ENCODE measurements at places on chromosomes 5 and 9. TPM values are rescaled to one million over a fixed set of nuclear protein-coding genes. Genes with fewer than 3 reads are reported as not detected.

- no peaks in the 10 kb centered on the region for H3K4me1 ChIP-seq
- H3K36me3 ChIP-seq: no peaks in the 10 kb centered on the region
- DNase-seq: no peak
- no peak overlapping the region for H3K4me3 ChIP-seq
- no peak overlapping the region for H3K27ac ChIP-seq
Measured at GRCh38 chr9:22740781-22741180, 294.2 kb downstream of the DMRTA1 start.

DNA sequence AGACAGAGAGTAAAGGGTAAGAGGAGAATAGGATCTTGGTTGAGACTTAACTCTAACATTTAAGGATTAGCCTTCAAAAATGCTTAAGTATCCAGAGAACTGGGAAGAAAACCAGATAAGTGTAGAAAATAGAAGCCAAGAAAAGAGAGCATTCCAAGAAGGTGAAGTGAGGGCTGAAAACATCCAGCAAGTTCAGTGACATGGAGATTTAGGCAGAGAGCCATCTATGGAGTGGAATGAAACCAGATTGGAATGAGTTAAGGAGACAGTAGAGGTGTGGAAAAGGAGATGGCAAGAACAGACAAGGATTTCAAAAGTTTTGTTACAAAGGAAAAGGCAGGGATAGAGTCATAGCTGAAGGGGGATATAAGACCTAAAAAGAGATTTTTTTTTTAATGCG is 188.1 kb downstream of the TRPM3 start:
- no peak overlapping the region for H3K4me3 ChIP-seq
- no peak overlapping the region for H3K27ac ChIP-seq
- H3K4me1 ChIP-seq: no peaks in the 10 kb centered on the region
- H3K27me3 ChIP-seq: no peaks in the 10 kb centered on the region
- H3K36me3 ChIP-seq: no peaks in the 10 kb centered on the region
- no peak for DNase-seq

GRCh38 chr9:109391176-109391575 is 70.3 kb upstream of the EPB41L4B start:
- DNase-seq: no peak
- no peaks in the 10 kb centered on the region for H3K4me1 ChIP-seq
- peaks cover 6% of the 10 kb centered on the region for H3K36me3 ChIP-seq
- no peaks in the 10 kb centered on the region for H3K27me3 ChIP-seq

Gene SLC31A1
- 43.4 TPM for total RNA-seq

DNA sequence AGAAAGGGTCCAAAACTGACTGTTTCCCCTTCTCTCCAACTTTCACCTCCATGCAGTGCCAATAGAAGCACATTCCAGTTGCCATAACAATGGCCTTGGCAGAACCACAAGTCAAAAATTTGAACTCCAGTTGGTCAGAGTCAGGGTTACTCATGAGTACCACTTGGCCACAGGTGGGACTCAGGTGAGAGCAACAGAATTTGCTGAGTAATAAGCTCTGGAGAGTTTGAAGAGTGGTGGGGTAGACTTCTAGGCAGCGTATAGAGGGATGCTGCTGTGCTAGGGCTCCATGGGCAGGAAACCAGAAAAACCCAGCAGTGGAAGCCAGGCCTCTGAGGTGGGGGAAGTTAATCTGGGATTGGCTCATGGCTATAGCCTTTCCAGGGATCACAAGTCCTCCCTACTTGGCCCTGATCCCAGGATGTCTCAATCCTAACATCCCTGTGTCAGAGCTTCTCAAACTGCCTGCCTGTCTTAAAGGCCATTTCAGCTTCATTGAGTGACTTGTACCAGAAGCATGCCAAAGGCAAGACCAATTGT is 30.2 kb downstream of the SNX18 start:
- H3K4me1 ChIP-seq: no peaks in the 10 kb centered on the region
- DNase-seq: no peak
- peaks cover 8% of the 10 kb centered on the region for H3K36me3 ChIP-seq
- H3K27ac ChIP-seq: no peak overlapping the region
- H3K4me3 ChIP-seq: no peak overlapping the region

Gene SLC36A2
- not detected for total RNA-seq

- H3K27ac ChIP-seq: no peak overlapping the region
- peak; percentile 37 for DNase-seq
- no peaks in the 10 kb centered on the region for H3K4me1 ChIP-seq
- no peak overlapping the region for H3K4me3 ChIP-seq
- H3K36me3 ChIP-seq: no peaks in the 10 kb centered on the region
- no peaks in the 10 kb centered on the region for H3K27me3 ChIP-seq
Measured at GRCh38 chr9:132842124-132843044, 35.7 kb downstream of the AK8 start.

Gene APC
- 54.1 TPM for total RNA-seq
